ENCODE measurements at places on chromosomes 4 and X.

- DNase-seq: no peak
Observed at GRCh38 chr4:92199135-92199534, 104.6 kb upstream of the GRID2 start.

DNA sequence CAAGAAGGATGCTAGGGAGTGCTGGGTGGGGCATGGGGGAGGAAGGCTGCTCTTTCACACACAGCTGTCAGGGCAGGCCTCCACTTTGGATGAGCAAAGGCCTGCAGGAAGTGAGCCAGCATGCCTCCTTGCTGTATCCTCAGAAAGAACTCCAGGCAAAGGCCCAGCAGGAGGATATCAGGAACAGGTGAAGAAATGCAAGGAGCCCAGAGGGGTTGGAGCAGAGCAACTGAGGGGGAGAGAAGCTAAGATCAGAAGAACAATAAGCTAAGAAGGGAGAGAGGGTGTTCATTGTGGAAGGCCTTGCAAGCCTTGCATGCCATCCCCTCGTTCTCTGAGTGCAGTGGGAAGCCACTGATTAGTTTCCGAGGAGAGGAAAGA lies 115.1 kb downstream of the CAMK2D start:
- DNase-seq: peak; percentile 80

DNA sequence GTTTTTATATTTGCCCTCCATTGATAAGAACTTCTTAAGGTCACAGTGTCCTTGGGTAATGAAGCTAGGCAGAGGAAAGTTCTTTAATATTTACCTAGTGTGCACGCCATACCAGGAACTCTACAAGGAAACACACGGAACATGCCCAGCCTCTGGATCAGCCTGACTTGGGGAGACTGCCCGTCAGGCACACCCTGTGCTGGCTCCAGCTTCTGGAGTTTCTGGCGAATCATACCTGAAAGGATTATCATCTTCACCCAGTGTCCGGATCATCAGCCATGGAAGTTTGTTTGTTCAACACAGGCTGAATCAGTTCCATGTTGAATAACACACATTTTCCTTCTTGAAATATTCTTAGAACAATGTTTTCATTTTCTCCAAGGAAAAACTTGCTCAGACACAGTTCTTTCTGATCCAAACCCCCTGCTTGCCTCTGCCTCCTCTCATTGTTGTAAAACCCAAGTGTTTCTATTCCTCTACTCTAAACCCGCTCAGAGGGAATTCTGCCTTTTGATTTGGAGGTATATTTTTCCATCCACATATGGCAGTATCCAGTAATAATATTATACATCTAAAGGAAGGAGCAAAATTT lies 176.7 kb downstream of the SHROOM3 start:
- no peak for DNase-seq

DNA sequence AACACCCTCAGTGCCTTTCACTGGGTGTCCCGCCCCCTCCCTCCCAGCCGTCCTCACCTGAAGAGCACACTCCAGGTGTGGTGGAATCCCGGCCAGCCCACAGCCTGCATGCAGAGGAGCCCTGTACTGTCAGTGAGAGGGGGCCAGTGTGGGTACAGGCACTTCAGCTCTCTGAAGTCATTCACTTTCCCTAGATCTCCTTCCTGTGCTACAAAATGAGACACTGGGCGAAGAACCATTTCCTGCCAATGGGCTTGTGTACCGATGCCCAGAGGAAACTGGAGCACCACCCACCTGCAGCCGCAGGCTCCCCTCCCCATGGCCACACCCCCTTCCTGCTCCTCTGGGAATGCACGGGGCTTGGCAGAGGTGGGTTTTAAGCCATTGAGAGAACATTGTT lies 73.9 kb upstream of the C4orf50 start:
- peak; percentile 70 for DNase-seq

- no peak for DNase-seq
Observed at GRCh38 chr4:69064391-69064790, 31.9 kb upstream of the UGT2B7 start.

DNA sequence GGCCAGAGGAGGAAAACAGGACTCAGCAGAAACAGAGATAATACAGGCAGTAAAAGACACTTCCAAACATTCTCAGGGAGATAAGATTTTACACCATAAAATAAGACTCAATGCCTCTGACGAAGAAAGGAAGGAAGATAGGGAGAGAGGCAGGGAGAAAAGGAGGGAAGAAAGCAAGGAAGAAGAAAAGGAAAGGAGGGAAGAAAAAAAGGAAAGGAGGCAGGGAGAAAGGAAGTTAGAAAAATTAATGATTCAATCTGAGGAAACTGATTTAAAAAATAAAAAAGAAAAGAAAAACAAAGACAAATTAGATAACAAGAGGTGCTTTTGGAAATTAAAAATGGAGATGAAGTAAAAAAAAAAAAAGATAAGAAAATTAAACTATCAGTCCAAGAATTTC lies 72.1 kb downstream of the PDS5A start:
- no peak for DNase-seq

All from H9 (cell line).